ENCODE measurements at places on chromosomes 6 and 20.

DNA sequence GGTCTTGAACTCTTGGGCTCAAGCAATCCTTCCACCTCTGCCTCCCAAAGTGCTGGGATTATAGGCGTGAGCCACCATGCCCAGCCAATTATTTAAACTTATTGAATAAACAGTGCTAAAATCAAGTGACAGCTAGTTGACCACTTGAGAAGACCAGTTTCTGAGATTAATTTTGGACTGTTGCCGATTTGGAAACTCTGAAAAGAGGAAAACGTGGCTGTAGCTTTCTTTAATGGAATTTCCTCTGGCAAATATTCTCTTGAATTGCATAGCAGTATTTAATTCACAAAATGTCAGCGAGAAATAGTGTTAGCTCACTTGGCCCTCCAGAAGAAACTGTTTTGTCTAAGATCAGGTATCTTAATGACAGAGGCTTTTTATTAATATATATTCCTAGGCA, 754.5 kb downstream of the HDGFL1 start:
- no peak for DNase-seq

DNA sequence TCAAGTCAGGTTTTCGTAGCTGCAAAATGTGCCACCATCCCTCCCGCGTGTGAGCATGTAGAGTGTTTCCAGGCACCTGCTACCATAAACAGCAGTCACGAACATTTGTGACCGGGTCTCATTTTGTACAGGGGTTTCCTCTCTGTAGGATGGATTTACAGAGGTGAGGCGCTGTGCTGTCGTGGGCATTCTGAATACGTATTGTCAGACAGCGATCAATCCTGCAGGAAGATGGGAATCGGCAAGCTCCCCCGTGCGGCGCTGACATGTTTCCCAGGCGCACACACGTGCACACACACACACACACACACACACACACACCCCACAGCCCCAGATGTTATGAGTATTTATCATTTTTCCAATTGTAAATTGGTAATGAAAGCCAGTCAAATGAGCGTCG, 15.8 kb downstream of the ANKRD60 start:
- DNase-seq: no peak

DNA sequence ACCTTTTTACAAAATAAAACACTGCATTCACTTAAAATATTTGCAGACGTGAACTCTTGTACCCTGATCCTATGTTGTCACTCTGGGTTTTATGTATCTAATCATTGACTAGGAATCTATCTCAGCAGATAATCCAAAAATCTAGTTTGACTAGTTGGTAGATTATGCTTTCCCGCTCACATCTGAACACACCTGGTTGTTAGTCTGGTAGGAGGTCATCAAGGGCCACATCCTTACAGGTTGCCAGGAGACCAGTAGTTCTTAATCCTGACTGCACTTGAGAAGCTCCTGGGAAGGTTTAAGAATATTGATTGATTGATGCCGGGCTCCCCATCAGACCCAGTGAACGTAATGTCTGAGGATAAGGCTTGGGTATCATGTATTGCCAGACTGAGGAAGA, 104.4 kb downstream of the MTHFD1L start:
- no peak for DNase-seq

DNA sequence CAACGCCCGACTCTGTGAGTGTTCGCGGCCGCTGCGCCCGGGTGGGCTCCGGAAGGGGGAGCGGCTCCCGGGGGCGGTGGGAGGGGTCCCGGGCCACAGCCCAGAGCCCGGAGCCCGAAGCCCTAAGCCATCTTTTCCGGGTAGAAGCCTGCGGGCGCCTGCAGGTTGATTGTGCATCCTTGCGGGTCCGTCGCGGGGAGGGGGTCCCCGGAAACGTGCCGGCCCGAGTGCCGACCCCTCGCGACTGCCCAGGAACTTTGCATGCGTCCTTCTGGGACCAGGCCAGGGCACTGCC, 413 bp downstream of the PTPRA start:
- DNase-seq: peak; percentile 78

- DNase-seq: no peak
These were observed 645 bp downstream of the DDX39B start for GRCh38 chr6:31541059-31541657.

Measured in NCI-H2171 (cell line).